Endothelial cell of umbilical vein (primary cell): ENCODE measurements at places on chromosomes 6 and 20.

DNA sequence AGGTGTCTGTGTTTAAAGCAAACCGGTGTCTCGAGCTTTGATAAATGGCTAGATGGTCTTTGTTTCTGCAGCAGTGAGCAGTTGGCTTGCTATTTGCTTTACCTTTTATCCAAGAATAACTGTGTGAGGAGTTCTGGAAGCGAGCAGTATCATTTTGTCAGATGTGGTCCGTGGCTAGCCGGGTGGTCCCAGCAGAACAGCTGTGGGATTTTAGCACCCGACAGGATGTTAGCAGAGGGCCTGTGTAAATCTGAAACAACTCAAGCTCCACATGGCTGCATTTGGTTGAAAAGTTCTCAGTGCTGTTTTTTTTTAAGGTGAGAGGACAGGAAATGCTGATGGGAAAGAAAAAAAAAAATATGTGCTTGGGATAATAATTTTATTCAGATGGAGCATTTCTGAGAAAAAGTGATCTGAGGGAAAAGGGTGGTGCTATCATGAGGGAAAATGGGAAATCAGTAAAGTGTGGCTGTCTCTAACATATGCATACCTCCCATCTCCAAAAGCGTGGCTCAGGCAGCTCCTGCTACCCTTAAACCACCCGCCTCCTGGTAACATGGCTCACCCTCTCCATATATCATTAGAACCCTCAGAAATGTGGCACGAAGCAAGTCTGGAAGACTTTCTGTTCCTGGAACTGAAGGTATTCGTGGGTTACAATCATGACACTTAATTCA is 215.4 kb downstream of the TSHZ2 start:
- DNase-seq: no peak

DNA sequence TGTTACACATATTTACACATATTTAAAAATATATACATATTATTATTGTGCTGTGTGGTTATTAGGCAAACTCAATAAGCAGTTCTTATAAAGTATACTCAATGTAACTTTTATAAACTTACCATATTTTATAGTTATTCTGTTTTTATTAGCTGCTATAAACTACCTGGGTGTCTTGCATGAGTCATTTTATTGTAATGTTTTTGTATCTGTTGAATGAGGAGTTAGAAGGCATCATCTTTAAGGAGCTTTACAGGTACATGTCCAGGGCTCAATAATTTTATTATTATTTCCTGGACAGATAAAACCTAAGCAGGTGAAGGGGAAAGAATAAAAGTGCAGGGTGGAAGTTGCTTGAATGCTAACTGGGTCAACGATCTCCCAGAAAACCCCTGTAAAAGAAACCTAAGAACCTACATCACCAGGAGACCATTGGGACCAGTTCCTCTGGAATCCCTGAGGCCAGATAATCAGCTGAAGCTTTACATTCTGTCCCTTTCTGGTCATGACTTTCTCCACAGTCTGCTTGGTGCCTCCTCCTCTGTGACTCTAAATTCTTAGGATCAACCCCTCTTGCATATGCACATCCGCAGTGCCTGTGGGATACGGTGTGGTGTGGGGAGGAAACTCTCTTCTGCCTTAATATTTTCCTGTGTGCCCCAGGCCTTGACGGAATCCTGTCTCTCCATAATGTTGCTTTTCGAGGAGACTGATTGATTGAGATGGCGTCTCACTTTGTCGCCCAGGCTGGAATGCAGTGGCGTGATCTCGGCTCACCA is 38.0 kb downstream of the TRIM38 start:
- no peak for DNase-seq

DNA sequence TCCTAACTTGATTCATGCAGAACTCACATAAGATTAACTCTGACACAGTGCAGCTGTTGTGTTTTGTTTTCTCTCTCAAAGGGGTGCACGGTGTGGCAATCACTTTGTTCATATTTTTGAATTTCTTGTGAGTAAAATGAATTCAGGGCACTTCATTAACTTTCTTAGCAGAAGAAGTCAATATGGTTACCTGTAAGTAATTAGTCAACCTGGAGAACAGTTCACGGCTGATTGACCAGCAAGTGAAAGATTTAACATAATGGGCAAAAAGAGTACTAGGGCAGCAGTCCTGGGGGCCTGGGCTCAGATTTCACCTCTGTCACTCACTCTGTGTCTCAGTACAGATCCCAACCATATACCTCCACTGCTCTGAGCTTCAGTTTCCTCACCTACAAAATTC is 102.4 kb upstream of the SPTLC3 start:
- no peak for DNase-seq

DNA sequence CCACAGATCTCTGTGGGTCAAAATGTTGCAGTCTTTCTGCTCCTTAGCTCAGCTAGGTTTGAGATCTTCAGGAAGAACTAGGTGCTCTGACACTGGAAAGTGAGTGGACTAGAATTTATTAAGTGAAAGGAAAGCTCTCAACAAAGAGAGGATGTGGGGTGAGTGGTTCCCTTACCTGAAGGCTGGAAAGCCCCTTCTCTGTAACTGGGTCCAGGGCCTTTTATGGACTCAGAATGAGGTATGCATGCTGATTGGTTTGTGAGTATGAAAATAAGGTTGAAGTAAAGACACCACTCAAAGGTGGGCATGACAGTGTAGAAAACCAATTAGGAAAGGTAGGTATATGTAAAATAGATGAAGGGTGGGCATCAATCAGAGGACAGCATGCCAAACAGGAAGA is 485.5 kb downstream of the CD109 start:
- no peak for DNase-seq

DNA sequence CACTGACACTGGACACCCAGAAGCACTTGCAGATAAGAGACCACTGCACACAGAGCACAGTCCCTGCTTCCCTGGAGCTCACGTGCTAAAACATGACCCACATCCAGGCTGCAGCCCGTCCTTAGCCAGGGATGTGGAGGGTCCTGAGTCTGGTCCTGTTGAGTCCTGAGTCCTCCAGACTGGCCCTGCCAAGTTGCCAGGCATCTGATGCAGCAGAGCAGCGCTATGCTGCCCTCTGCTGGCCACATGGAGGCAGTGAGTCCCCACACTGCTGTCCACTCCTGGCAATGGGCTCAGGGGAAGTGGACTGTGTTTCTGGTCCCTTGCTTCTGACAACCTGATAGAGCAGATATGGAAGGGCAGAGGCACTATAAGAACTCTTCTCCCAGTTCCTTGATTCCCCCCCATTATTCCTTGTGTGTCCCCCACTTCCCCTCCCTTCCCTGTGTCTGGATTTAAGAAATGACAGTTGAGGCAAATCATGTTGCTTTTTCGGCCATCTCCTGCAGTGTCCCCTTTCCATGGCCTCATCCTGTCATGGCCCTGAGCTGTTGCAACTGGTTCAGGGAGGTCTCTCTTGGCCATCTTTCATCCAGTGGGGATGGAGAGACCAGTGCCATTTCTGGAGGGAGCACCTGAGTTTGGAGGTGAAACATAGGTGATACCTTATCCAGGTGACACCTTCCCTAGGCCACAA is 86.0 kb downstream of the DHX35 start:
- DNase-seq: peak; percentile 79

GRCh38 chr20:59813948-59814839 is 119.2 kb downstream of the SYCP2 start:
- no peak for DNase-seq

- no peak for DNase-seq
Measured at GRCh38 chr20:13442986-13443385, 195.7 kb downstream of the TASP1 start.

DNA sequence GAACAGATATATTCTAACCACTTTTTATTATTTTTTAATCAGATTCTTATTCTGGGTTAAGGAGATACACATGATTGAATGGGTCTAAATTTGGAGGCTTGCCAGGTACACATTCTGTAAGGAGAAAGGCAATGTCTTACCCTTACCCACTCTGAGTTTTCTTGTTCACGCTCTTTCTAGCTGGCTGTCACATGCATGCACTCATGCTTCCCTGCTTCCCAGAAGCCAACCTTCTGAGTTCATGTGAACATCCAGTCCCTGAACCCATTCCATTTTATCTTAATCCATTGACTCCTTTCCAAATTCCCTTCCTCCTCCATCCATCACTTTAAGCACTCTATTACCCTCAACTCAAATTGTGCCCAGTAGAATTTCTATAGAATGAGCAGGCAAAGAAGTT is 17.5 kb upstream of the MOCS1 start:
- DNase-seq: no peak

- DNase-seq: peak; percentile 89
Measured at GRCh38 chr6:111552241-111552744, 53.4 kb downstream of the TRAF3IP2 start.

DNA sequence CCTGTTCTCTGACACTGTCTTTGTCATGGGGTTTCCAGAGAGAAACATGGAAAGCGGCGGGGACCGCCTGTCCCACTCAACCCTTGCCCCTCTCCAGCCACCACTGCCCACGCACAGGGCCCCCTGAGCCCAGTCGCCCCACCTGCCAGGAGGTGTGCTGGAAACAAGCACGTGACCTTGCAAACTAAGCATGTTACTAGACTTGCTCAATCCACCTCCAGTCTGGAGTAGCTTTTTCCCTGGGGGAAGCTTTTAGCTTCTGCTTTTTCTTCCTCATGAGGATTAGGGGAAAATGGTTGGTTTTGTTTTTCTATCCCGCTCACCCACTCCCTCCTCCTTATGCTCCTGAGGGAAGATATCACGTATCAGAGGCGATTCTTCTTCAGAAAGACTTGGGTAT is 105.7 kb downstream of the PLEKHG1 start:
- no peak for DNase-seq

GRCh38 chr20:22473293-22473692 is 111.1 kb downstream of the FOXA2 start:
- DNase-seq: no peak

- no peak for DNase-seq
Measured at GRCh38 chr20:11101696-11102095, 427.9 kb upstream of the JAG1 start.
